CD8-positive, alpha-beta T cell (primary cell): ENCODE measurements at places on chromosomes 11 and 22. TPM values are rescaled to one million over a fixed set of nuclear protein-coding genes. Genes with fewer than 3 reads are reported as not detected.
A peak's percentile ranks its signal among the peaks of the same experiment; 100 is the strongest.

DNA sequence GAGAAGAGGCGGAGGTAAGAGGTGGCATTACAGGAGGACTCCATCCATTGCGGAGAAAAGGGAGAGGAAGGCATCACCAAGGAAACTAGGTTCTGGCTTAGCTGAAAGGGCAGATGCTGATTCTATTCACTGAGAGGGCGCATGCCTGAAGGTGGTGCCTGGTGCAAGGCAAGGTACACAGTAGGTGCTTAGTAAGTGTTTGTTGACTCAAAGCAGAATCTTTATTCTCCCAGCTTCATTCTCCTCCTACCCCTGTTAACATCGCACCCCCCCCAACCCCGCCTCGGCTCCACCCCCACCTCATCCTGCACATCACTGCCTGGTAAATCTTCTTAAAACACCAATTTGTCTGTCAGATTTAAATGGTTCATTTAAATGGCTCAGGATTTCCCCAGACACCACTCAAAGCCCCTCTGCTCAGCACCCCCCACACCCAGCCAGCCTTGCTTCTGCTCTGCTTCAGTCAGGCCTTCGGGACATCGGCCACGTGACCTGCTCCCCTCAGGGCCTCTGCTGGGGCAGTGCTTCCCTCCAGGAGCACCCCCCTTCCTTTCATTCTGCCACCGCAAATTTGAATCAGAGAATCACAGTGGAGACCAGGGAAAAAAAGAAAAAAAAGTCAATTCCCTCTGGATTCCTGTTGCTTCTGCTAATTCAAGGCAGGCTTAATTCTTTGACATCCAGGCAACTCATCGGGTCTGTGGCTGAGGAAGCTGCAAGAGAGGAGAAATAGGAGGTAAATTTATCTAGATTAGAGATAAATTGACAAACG is 17.8 kb upstream of the RCN1 start:
- DNase-seq: no peak

DNA sequence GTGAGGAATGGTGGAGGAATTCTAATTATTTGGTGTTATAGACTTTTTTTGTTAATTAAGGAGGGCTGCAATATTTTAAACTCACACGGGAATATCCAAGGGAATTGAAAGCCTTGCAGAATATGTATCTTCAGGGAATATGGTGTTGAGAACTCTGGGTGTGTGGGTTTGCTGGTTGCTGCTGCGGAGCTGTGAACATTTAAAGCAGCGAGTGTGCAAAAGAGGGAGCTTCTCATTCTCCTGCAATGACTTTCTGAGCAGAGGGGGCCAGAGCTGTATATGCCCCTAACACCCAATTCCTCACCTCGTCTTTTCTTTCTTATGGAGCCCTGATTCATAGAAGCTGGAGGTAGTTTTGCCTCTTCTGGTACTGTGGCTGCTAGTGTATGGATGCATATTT is 217.7 kb downstream of the HIPK3 start:
- no peak for DNase-seq

DNA sequence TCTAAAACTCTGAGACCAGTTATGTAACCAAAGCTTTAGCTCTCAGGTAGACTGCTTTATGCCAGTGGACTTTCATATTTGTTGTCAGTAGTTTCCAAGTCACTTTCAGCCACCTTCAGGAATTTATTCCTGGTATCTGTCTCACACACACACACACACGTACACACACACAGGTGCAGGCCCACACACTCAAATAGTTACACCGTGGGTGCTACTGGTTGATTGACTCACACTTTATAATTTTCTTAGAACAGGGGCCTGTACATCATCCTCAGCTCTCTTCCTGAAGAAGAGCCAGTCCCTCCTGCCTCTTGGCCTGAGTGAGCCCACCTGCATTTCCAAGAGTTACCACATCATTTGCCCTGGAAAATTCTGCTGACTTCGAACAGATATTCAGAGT is 555.2 kb downstream of the SOX6 start:
- no peak for DNase-seq

DNA sequence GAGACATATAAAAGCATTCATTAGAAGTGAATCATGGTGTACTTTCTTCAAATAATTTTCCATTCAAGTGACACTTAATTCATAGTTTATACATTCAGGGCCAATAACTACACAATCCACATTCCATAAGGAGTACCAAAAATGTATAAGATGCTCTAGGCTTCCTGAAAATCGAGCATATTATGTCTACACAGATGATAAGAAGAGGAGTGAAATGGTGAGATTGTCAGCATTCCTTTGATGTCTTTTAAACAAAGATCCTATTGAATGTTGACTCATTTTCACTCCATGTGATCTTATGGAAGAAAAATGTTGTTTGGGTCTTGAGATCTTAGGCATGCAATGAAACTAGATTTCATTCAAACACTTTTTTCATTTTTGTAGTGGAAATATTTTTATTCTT is 843.2 kb downstream of the KCNA4 start:
- no peak for DNase-seq

GRCh38 chr11:114553642-114554041 is 6.0 kb downstream of the NXPE1 start:
- no peak for DNase-seq

DNA sequence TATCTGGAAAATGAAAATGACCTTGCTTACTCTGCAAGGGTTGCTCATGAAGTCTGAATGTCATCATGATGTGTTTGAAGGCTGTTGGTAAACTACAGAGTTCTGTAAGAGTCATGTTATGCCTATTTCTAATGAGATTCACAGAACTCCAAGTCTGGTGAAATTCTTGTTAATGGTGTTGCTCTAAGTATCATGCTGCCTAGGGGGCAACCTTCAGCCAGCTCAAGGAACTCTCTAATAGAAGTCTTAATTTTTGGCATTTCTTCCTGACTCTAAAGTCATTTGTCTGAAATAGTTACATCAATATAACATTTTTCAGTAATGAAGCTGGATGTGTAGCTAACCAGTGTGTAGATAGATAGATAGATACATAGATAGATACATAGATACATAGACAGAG is 302.8 kb downstream of the FAT3 start:
- no peak for DNase-seq

GRCh38 chr22:29310065-29310862 is 3.8 kb downstream of the GAS2L1 start:
- no peak for DNase-seq

DNA sequence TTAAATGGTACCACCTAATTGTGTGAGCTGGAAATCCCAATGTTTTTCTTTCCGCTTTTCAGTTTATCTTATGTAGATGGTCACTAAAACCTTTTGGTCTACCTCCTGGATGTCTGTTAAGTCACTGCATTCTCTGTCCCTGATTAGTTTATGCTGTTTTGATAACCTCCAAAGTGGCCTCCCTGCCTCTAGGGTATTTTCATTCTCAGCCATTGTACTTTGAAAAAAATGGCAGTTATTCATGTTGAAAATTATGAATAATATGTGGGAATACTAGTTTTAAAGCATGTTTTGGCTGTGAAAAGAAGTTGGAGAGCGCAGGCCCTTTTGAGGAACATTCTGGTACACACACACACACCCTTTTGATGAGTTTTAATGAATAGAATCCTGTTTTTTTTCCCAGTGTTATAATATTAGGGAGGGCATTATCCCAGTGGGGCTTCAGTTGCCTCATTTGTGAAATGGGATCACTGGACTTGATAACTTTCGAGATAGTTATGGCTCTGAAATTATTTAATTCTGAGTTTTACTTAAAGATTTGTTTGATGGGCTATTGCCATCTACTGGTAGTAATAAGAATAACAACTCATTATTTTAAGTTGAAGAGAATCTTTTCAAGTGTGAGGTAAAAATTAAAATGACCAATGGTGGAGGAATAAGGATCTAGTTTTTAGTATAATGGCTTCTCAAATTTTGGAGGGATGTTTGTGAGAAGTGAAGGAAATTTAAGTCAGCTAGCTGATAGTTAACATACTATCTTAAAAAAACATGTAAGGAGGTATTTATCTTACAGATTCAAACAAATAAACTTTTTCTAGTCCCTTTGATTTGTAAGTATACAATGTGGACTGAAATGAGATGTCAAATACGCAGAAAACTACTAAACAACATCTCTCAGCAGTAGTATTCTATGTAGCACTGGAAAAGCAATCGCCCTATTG is 3.9 kb downstream of the FDX1 start:
- peak; percentile 31 for DNase-seq

- no peak for DNase-seq
Measured at GRCh38 chr22:24426851-24427499, 424 bp upstream of the ADORA2A start.

DNA sequence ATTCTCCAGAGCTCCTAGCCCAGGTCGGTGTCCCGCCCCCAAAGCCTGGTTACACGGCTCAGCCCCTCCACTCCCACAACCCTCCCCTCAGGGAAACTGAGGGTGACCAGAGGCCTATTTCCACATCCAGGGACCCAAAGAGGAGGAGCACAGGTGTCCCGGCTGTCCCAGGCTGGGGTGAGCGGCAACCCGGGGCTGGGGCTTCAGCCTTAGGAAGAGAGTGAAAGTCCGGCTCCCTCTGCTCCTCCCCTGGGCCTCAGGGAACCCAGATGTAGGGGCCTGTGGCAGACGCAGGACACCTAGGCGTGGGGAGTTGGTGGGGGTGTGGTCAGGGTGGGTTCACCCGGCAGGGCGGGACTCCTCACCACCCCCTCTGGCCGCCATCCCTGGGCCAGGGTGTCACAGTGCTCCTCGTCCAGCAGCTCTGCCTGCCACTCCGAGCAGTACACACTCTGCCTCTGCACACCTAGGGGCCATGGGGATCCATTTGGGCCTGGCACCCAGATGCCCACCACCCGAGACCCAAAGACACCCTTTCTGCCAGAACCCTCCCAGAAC is 63.1 kb downstream of the ARFGAP3 start:
- DNase-seq: no peak

DNA sequence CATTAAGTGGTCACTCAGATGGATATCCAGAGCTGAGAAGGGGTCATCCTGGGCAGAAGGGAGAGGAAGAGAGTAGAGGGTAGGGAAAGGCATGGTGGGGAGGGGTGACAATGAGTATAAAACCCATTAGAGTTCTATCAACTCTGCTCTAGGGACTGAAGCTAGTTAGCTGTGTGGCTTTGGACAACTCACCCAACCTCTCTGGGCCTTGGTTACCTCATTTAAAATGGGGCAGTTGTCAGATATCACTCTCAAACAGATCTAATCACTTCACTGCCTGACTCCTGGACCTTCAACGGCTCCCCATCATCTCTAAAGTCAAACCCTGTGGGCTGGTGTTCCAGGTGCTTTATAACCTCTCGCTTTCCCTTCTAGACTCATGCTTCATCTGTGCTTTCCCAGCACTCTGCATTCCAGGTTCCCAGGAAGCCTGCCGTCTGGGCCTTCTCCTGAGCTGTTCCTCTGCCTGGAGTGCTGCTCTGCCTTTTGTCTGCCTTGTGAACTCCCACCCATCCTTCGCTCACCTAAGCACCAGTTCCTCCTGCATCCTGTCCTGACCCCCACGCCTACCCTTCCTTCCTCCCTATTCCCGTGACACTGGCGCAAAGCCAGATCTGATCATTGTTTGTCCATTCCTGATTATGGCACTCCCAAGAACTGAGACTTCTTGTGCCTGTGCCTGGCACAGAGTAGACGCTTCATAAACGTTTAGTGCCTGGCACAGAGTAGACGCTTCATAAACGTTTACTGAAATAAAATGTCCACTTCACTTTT is 22.3 kb upstream of the KCNJ11 start:
- DNase-seq: no peak

Gene KRTAP5-11
- total RNA-seq: not detected

Gene LIMK2
- 8.4 TPM for total RNA-seq

Gene OR5L2
- not detected for total RNA-seq

Gene MYOD1
- not detected for total RNA-seq

Gene SLC16A8
- not detected for total RNA-seq
